ENCODE measurements at places on chromosomes 3 and 15.

DNA sequence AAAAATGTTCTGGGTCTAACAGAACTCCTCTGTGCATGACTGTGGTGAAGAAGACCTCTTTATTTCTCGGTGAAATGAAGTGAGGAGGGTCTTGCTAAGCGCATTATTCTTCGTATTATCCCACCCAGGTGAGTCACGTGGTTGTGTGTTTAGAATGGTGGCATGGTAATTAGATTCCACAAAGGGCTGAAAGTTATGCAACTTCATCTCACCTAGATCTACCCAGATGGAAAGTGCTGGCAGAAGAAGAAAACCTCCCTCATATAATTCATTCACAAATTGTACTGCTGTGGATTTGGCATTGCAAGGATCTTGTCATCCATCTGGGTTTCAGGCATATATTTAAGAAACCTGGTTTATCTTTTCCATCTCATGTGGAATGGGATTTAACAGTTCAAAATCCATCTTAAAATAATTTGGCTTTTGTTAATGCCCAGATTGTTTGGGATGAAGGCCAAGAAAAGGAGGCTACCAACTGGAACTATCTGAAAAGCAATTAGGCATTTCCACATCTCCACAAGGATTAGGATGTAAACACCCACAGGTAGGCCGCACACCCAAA is 175.3 kb downstream of the PLCL2 start:
- no peak for DNase-seq

DNA sequence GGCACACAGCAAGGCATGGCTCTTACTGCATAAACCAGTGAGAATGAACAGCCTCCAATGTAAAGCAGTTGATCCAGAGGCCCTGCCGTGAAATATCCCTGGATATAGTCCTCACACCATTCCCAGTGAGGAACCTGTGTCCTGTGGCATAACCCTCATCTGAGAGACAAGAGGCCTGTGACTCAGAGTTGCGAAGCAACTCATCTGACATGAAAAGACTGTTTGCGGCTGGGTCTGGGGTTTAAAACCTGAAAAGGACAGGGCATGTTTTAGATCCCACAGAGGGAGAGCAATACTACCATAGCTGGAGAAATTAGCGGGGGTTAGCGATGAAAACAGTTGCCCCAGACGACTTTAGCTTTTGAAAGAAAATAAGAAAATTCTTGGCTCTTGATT is 165.3 kb upstream of the BHLHE40 start:
- no peak for DNase-seq

DNA sequence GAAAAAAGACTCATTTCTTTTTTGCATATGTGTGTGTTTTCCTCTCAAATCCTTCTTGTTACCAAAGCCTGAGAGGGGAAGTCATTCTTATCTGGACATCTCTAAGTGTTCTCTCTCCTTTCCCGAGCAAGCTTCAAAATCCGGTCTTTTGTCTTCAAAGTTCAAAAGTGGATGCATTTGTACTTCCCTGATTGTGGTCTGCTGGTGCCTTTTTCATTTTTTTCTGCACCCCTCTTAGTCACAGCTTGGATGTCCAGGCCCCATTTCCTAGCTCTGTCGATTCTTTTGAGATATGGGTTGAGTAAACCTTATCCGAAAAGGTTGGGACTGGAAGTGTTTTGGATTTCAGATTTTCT is 34.8 kb downstream of the EHD4 start:
- DNase-seq, result no peak

- no peak for DNase-seq
Measured at GRCh38 chr15:80929689-80930088, 59.9 kb downstream of the MESD start.

DNA sequence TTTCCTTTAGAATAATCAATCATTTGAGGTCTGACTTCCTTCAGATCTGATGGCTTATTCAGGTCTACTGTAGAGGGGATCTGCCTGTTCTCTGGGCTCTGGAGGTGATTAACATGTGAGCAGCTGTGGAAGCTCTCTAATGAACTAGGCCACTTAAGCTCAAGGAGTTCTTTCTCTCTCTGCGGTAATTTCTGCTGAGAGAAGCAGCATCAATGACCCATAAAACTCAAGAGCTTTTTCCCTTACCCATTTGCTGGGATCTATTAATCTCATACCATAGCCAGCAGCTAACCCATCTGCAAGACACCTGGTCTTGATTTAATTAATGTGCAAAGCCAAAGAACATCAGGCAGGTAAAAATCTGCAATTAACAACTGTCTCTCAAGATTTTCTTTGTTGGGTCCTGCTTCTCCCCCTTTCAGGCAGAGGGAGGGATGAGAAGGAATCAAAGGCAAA is 73.2 kb upstream of the DLG1 start:
- DNase-seq, result no peak

DNA sequence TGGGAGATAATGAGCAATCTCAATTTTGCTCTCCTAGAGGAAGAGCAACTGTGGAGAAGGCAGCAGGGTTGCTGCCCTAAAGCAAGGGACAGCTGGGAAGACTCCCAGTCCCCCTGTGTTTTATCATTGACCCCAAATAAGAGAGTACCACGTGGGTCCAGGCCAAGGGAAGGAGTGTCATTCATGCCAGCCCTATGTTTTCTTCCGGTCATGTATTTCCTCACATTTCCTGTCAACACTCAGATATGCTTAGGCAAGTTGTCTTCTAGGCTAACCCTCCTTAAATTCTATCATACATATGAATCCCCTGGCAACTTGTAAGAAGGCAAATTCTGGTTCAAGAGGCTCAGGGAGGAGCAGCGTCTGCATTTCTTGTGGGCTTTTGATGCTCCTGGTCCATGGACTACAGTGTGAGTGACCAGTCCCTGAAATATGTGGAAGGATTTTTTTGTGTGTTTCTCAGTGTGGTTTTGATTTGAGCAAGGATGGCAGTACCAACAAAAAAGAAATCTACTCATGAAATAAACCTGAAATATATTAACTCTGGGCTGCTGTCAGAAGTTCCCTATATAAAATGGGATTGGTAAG is 31.9 kb upstream of the RPP14 start:
- DNase-seq, result no peak

- DNase-seq, result no peak
Measured at GRCh38 chr15:62323353-62323890, 158.3 kb upstream of the C2CD4B start.

DNA sequence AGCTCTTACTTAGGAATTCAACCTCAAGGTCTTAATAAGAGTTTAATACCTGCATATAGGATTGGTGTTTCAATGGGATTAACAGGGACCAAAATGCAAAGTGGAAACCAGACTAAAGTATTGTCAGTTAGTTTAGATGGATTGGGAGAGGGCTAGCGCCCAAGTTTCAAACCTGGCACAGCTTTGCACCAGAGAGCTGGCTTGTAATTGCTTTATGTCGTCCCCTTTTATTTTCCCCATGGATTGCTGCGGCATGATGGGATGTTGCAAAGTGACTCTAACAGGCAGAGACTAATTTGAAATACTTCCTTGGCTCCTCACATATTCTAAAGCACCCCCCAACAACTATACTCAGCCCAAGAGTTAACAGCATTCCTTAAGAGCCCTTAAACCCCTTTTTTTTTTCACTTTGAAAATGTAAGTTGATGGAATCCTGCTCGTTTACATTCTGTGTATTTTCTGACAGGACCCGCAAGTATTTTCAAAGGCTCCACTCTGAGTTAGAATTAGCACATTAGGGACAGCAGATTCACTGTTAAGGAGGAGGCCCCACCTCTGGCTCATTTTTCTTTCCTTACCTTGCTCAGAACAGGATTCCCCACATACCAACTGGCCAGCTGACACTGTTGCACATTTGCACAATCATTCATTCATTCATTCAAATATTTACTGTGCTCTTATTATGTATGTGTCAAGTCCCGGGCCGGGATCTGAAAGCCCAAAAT is 214.2 kb downstream of the ERC2 start:
- no peak for DNase-seq

DNA sequence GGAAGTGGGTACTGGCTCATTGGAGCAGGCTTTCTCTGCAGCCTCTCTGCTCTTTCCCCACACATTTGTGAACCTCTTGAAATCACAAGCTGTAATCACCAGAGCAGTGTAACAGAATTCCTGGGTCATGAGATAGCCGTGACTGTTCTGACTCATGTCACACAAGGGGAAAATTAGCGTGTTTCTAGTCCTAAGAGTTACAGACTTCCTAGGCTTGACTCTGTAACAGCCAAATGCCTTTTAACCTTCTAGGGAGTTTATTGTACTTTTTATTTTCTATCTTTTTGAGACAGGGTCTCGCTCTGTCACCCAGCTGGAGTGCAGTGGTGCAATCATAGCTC is 54.7 kb upstream of the TRAK1 start:
- DNase-seq, result peak; percentile 92

GRCh38 chr15:73753250-73754130 is at the start of gene INSYN1:
Gene INSYN1 (minus strand): TSS chr15:73753351. CDS start chr15:73751130, 2,221 bp downstream.
- DNase-seq, result no peak

GRCh38 chr3:101836652-101837598 is 12.4 kb upstream of the NFKBIZ start:
- DNase-seq, result peak; percentile 54

- no peak for DNase-seq
Measured at GRCh38 chr3:134378384-134378783, 4.1 kb upstream of the AMOTL2 start.

- DNase-seq, result no peak
Measured at GRCh38 chr3:97359977-97360376, 404.6 kb upstream of the ARL6 start.

DNA sequence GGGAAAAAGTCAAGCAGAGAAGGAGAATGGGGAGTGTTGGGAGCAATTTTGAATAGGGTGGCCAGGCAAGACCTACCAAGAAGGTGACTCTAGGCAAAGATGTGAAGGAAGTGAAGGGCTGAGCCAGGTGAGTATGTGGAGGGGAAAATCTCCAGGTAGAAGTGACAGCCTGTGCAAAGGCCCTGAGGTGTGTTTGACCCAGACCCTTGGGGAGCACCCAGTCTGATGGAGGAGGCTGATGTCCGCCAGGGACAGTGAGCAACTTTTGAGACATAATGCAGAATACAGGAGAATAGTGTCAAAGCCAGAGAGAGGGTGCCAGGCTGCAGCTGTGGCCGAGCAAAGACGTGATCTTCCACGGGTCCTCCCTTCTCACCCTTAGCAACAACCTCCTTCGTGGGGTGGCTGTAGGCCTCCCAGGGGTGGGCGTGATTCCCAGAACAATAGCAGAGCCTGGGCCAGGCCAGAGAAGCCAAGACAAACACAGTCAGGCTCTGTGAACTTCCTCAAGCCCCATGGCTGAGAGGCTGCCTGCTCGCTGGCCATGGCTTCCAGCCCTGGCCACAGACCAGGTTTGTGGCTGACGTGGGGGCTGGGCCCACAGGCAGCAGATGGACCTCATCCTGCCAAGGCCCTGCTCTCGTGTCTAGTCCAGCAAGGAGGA is 58.1 kb downstream of the SLC6A6 start:
- peak; percentile 87 for DNase-seq

- no peak for DNase-seq
Measured at GRCh38 chr3:29335943-29336342, 55.1 kb downstream of the RBMS3 start.

DNA sequence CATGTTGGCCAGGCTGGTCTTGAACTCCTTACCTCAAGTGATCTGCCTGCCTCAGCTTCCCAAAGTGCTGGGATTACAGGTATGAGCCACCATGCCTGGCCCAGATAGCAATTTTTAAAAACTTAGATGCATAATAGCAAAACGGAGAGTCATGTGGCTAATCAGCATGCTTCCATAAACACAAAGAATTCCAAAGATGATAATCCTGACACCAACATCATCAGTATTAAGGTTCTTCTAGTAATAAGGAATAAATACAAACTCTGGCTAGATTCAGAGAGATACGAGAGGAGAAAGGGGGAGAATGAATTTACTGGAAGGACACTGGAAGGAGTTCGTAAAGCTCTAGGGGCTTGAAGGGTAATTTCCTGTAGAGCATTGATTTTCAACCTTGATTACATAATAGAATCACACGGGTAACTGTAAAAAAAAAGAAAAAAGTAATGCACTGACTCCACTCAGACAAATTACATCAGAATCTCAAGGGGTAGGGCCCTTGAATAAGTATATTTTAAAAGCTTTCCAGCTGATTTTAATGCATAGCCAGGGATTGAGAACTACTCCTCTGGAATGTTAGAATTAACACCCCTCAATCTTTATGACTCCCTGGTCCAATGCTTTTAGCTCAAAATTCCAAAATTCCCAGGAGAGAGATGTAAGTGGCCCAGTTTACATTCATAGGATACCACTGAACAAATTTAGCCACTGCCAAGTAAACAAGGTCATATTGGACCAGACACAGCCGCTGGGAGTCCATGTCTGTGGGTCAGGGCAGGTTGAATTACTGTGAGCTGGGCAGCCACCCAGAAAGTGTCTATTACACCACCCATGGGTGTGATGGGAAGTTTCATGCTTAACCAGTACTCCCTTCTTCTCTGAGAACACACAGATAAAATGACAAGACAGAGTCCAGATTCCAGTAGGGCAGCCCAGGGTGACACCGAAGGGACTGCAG is 243.9 kb downstream of the TBL1XR1 start:
- DNase-seq, result peak; percentile 37

GRCh38 chr3:147513785-147514184 is 104.6 kb downstream of the ZIC1 start:
- DNase-seq, result no peak

- DNase-seq, result no peak
Measured at GRCh38 chr3:23735062-23735461, 70.7 kb upstream of the UBE2E1 start.

DNA sequence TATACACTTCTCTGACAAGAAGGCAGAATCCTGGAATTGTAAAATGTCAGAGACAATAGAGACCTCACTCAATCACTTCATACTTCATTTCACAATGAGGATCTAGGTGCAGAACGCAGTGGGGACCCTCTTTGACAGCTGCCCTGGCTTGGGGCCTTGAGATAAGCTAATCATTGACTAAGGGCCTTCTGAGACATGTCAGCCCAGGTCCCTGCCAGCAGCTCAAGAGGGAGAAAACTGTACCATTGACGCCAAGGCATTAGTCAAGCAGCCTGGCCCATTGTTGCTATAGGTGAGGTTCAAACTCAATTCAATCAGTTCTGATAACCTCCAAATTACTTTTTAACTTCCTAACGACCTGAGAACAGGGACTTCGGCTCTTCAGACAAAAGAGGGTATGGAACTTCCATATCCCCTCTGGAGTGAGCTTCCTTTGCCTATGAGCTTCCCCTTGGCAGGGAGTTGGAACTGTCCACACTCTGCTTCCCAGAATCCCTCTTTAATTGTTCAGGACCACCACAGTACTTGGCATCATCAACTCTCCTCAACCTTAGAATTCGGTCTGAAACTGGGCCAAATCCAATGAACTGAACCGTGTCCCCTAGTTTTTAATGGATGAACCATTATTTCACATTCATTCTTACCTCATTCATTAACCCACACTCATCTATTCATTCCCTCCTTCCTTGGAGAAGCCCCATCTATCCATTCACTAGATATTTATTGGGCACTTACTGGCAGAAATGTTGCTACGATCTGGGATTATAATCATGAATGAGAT is 1.5 kb upstream of the CYP8B1 start:
- no peak for DNase-seq

- DNase-seq, result no peak
Measured at GRCh38 chr3:170714562-170715535, 129.0 kb upstream of the SLC7A14 start.

DNA sequence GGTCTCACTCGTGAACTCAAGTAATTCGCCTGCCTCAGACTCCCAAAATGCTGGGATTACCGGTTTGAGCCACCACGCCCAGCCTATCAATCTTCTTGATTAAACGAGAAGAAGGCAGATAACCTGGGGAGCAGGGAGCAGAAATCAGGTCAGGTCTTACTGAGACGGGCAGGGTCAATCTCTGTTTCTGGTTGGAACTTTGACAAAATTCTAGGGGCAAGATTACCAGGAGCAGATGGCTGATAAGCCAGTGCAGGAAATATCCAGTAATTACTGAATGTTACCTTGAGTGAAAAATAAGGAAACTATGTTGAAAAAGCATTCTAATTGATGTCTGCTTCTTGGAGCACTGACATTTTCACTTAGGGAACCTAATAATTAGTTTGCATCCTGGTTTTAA is 24.4 kb upstream of the GOLM2 start:
- DNase-seq, result no peak

Measured in BJ (cell line).